ENCODE measurements at places on chromosomes 3 and 15. TPM values are rescaled to one million over a fixed set of nuclear protein-coding genes. Genes with fewer than 3 reads are reported as not detected.

Gene TIMP4
- not detected for total RNA-seq

Gene ZWILCH
- total RNA-seq: 19.4 TPM

Gene ANKUB1
- total RNA-seq: not detected

Gene TRIM42
- total RNA-seq: not detected

Gene PLSCR2
- not detected for total RNA-seq

Gene C3orf22
- not detected for total RNA-seq

Gene TOP2B
- 122 TPM for total RNA-seq

Gene IRAK2
- 2.7 TPM for total RNA-seq

Gene TM4SF18
- total RNA-seq: not detected

Gene GRM7
- total RNA-seq: not detected

Gene UMPS
- total RNA-seq: 27.3 TPM

Gene DPPA4
- not detected for total RNA-seq

Gene GOLGA8R
- 2.1 TPM for total RNA-seq

Gene BCL2A1
- 29.6 TPM for total RNA-seq

Gene PSMD6
- 67.0 TPM for total RNA-seq

Gene TEX55
- not detected for total RNA-seq

Gene GFM1
- total RNA-seq: 34.1 TPM

Gene SFMBT1
- 31.7 TPM for total RNA-seq

Gene BTLA
- total RNA-seq: 74.4 TPM

Gene ISL2
- total RNA-seq: 0.12 TPM

Gene ITIH1
- not detected for total RNA-seq

Gene HTR3C
- total RNA-seq: not detected

Gene PAQR9
- total RNA-seq: not detected

Gene NAALADL2
- total RNA-seq: not detected

Gene CFAP100
- not detected for total RNA-seq

Gene ST3GAL6
- total RNA-seq: not detected

Gene MAN2C1
- total RNA-seq: 223 TPM

Gene CHRM5
- total RNA-seq: not detected

Gene C15orf62
- 1.5 TPM for total RNA-seq

Gene ADAMTS17
- total RNA-seq: 8.9 TPM

Gene CPN2
- total RNA-seq: not detected

Gene FSIP1
- total RNA-seq: 0.36 TPM

Gene LRRC15
- not detected for total RNA-seq

Gene CHRNA7
- not detected for total RNA-seq

Gene GP9
- total RNA-seq: not detected

Gene KNG1
- total RNA-seq: not detected

Gene IL16
- total RNA-seq: 319 TPM

Gene COLQ
- 5.0 TPM for total RNA-seq

Gene GOLGA6L1
- total RNA-seq: not detected

Gene RAD51
- total RNA-seq: 48.6 TPM

Gene TNFAIP8L3
- total RNA-seq: 0.17 TPM

Gene C3orf20
- total RNA-seq: 0.15 TPM

Gene STOML1
- total RNA-seq: 8.3 TPM

Gene LDHAL6B
- total RNA-seq: not detected

Gene CTDSPL
- total RNA-seq: 3.3 TPM
